ENCODE measurements at places on chromosomes 16 and 17.
A peak's percentile ranks its signal among the peaks of the same experiment; 100 is the strongest.

GRCh38 chr17:8745586-8746500 is 1.2 kb upstream of the CCDC42 start:
- DNase-seq: peak; percentile 65

DNA sequence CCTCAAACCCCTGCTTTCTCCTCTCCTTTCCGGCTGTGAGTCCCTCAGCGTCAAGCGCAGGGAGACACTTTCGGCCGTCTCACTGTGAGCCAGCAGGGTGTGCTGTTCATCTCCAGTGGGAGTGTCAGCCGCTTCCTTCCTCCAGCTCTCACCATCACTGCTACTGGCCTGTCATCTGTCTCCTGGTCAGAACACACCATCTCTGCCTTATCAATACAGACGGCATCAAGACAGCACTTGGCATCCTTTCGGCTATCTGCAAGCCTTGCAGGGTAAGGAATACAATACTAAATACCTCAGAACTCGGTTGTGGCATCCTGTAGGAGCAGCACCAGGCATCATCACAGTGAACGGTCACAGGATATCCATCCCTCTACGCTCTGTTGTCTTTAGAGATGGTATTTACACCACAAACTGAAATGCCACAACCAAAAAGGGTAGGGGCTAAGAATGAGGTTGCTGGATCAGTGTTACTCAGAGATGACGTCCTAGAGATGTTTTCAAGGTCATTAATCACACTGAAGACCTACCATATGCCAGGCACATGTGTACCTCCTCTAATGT is 20.7 kb upstream of the CMTM4 start:
- no peak for DNase-seq

- peak; percentile 16 for DNase-seq
Observed at GRCh38 chr16:30949650-30950515, 1.0 kb downstream of the ORAI3 start.

- DNase-seq: no peak
Observed at GRCh38 chr16:4226251-4227039, 15.4 kb downstream of the SRL start.

DNA sequence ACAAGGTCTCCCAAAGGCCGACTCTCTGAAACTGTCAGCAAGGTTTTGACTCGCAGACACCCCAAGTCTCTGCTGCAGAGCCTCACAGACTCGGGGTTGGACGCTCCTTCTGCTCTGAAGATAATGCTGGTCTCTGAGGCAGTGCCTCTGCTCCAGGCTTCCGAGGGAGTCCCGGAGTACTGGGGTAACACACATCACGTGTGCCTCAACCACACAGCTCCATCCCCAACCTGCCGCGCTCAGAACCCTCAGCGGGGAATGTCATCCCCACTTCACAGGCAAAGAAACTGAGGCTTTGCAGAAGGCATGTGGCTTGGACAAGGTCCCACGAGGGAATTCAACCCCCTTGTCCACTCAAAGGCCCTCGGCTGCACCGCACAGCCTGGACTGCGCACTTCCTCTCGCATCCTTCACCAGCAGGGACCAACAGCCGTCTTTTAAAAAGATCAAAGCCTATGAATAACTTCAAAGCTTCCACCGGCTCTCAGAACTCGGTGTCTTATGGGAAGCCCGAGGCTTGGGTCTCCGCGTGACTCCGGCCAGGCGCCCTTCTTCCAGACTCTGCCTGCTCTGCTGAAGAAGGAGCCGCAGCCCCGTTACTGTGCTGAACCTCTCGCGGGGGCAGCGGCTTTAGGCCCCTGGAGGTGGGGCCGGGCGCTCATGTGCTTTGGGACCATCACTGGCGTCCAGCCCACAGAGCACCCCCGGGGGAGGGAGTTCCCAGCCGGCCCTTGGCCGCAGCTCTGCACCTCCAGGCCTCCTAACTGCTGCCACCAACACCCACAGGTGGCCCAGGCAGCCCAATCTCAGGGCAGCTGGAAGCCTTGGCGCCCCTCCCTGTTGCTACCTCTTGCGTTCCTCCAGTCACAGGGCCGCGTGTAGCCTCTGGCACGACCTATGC is 2.2 kb downstream of the TMEM204 start:
- no peak for DNase-seq

- no peak for DNase-seq
Observed at GRCh38 chr17:43591001-43591400, 44.9 kb upstream of the ETV4 start.

DNA sequence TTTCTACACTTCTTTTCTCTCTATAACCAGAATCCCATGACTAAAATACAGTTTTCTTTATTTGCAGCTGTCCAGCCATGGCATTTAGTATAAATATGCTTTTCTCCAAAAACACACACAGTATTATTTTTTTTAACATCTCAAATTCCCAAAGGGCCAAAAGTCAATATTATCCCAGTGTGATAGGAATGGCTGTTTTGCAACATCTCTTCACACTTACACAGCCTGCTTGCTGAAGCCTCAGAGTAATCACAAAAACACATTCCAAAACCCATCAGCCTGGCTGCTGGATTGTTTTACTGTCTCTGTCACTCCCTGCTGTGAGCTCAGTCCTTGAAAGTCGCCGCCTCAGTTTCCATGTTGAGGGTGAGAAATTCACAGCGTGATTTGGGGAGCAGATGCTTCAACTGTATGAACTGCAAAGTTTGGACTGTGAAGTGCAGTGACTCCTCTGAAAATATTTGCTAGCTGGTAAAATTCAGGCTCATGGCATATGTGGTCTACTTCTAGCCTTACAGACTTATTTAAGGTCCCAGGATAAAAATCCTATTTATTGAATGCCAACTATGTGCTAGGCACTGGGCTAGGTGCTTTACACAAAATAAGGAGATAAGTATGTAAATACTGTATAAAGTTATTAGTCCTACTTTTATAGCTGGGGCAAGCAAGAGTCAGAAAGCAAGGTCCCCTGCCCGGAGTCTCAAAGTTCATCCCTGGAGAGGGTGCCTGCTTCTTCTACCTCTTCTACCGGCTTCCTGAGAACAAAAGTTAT is 116.5 kb downstream of the SOCS1 start:
- no peak for DNase-seq

DNA sequence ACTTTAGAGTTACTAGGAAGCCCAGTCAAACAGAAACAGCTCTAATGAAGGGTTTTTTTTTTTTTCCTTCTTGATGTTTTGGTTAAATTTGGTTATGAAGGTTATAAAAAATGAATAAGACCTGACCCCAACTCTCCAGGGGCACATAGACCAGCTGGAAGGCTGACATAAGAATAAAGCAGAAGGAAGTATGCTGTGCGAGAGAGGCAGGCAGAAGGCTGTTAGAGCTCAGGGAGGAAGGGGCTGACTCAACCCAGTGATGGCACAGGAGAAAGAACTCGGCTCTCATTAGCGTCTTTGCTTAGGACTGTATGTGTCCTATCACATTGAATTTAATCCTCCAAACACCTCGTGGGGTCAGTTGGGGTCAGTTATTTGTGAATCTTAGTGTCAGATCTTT is 474.6 kb downstream of the PMP22 start:
- DNase-seq: no peak

DNA sequence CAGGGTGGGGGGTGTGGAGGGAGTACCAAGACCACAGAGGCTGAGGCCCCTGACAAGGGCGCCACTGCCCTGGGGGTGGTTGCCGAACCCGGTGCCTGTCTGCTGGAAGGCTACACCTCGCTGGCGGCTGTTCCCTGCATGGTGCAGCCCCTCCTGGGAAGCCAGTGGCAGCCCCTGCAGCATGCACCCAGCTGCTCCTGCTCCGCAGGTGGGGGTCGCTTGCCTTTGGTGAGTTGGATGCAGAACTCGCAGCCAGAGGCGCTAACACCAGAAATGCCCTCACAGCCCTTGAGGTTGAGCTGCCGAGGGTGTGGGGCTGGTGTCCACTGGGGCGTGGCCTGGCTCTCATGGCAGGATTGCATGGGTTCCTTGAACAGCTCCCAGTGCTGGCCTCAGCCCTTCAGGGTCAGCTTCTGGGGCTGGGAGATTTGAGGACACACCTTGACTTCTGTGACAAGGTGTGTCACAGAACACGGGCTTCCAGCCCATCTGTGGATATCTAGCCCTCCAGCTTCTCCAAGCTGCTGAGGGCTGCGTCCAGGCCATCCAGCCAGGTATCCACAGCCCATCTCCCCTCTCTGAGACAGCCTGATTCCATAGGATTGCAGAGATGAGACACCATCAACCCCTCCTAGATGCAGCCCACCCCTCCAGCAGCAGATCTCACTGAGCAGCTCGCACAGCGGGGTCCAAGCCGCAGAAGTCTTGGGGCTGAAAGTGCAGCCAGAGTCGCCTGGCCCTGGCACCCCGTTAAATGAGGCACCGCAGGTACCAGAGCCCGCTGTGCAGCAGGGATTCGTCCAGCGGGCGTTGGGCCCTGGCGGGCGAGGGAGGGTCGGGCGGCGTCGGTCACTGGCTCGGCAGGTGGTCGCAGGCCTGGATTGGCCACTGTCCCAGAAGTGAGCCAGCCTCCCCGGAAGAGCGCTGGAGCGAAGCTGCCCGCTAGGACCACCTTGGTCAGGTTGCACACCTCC is 586.3 kb downstream of the KCNJ18 start:
- no peak for DNase-seq

DNA sequence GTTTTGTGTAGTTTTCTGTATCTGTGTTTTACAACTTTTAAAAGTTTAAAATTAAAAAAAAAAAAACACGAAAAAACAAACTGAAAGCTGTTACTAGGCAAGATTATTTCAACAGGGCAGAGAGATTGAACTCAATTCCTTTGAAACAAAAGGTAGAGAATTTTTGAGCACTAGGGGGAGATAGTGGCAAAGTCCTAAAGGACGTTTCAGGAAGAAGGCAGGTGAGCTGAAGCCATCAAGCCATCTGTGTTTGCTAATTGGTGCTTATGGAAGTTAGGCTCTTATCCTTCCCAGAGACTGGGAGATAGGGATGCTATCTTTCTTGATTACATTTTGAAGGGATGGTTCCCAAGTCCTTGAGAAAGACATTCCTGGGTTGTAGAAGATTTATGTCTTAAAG is 70.6 kb upstream of the CLEC3A start:
- peak; percentile 5 for DNase-seq

DNA sequence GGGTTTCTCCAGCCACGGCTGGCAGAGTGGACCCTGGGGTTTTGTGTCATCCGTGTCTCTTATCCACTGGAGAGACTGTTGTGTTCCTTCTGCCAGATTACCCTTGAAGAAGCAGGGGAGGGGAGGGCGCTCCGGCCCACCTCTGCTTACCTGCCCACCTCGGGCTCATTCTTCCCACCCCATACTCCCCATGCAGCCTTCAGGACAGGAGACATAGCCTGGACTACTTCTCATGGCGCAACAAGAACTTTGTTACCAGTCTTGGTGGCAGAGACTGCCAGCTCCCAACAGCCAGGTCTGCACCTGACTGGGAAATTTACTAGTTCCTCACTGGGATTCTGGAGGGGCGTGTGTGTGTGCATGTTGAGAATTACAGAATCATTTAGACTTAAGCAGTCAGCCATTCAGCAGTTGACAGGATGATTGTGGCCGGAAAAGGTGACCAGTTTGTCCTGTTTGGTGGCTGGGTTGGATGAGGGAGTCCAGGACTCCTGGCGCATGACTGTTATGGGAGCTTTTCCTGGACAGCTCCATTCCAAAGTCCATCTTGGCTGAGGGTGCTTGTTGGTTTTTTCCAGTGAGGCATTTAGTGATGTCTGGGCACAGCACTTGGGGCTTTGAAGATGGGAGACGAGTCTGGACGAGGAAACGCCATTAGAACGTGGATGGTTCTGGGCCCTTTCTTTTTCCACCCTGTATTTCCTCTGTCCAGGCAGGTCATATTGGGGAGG is 8.7 kb downstream of the GSE1 start:
- DNase-seq: no peak

GRCh38 chr16:4404247-4404966 is 12.0 kb downstream of the CORO7 start:
- DNase-seq: peak; percentile 15

DNA sequence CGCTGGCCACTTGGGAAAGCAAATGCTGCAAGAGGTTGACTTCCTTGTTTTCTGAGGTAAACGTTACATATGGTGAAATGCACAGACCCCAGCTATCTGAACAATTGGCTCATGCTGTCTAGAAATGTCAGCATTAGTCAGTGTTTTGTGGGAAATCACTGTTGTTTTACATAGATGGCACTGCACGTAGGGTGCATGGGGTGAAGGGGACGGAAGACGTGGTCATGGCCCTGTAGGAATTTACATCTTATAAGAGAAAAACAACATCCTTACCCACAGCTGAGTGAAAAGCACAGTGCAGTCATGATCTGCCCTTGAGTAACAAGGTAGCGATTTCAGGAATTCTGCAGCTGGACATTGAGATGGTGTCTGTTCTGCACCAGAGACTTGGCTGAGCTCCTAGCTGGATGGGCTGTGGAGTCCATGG is 15.2 kb downstream of the RPTOR start:
- no peak for DNase-seq

- DNase-seq: no peak
Observed at GRCh38 chr16:88761830-88762229, 23.2 kb downstream of the PIEZO1 start.

DNA sequence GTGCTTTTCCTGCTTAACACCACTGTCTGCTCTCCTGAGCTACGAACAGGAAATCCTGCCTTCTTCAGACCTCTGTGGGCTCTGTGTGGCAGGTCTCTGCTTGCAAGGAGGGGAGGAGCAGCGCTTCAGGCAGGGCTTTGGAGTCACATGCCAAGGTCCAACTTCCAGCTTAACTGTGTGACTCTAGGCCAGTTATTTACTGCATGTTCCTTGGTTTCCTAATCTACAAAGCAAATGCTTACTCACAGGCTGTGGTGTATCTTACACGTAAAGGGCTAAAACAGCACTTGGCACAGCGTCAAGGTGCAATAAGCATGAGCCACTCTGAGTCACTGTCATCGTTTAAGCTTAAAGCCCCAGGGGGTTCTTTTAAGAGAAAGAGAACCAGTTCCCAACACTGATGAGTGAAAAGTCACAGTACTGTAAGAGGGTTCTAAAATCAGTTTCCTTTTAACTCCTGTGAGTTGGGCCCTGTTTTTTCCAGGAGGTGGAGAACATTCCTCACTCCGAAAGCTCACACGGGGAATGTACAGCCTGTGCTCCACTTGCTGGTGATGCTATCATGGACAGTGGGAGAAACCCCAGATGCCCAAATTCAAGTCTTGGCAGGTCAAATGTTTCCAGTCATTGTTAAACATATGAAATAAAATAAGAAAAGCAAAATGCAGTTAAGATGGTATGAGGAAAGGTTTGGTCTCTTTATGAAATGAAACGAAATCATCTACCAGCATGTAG is 54.1 kb upstream of the BCAR1 start:
- peak; percentile 63 for DNase-seq

GRCh38 chr17:50316016-50316587 is 29.8 kb upstream of the XYLT2 start:
- DNase-seq: no peak

All from CD4-positive, alpha-beta T cell treated with Interleukin-4 for 4 hours (primary cell).